ENCODE measurements at places on chromosomes 4 and X.

- peak; percentile 9 for DNase-seq
Measured at GRCh38 chr4:112031712-112032328, 113.4 kb upstream of the FAM241A start.

DNA sequence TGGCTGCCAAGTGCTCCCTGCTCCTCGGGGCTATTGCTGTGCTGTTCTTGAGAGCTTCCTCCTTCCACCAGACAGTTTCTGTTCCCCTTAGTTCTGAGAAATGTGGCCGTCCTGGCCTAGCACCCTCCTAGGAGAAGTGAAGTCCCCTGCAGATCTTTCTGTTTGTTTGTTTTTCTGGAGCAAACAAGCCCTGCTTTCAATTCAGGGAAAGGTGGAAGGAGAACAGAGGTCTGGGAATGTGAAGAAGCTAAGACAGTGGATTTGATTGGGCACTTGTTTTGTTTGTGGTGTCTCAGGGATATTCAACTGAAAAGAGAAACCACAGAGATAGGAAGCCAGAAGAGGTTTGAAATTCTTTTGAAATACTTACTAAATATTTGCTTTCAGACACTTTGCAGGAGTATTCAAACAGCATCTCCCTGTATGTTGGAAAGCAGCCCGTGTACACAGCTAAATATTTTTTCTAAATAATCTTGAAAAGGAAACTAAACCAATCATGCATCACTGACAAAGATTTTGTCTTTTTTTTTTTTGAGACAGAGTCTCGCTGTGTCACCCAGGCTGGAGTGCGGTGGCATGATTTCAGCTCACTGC lies 36.5 kb upstream of the PPM1K start:
- peak; percentile 49 for DNase-seq

GRCh38 chr4:27008679-27009078 lies 148.0 kb downstream of the STIM2 start:
- DNase-seq, result no peak

DNA sequence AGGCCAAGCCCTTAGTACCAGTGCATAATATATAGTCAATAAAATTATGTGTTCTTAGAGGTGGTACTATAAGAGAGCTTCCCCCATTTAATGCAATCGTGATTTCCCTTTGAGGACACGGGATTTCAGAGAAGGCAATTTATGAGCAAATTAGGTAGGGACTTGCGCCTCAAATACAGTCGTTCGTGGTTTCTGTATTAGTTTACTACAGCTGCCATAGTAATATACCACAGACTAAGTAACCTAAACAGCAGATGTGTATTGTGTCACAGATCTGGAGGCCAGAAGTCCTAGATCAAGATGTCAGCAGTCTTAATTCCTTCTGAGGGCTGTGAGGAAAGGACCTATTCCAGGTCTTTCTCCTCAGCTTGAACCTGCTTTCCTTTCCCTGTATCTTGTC lies 1.5 kb upstream of the PUDP start:
- DNase-seq, result no peak

GRCh38 chr4:54581807-54582206 lies 76.0 kb upstream of the KIT start:
- no peak for DNase-seq

- peak; percentile 50 for DNase-seq
Measured at GRCh38 chrX:53312946-53313727, 31.8 kb upstream of the IQSEC2 start.

DNA sequence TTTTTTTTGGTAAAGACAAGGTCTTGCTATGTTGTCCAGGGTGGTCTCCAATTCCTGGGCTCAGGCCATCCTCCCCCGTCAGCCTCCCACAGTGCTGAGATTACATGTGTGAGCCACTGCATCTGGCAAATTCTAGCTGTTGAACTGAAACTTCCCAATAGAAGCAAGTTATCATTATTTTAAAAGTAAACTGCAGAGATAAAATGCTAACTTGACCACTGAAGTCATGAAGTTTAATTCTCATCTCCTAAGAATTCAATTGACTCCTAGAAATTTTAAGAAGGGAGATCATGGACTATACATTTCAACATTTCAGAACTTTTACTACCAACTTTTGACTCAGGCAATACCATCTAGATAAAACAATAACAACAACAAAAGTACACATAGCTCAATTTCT lies 11.7 kb upstream of the EXOSC9 start:
- no peak for DNase-seq

DNA sequence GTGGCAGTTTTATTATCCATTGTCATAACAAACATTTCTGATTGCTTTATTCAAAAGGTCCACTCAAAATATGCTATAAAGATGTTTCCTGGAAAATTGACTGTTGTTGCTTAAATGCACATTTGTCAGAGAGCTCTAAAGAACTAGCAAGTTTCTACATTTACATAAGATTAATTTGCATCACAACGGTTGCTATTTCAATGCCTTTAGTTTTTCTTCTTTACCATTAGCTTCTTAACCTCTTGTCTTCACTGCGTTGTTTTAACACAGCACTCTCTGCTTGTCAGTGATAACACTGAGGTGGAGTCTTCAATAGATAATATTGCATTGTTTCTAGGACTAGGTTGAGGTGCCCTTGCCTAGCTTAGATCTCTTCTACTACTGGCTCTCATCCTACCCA lies 76.7 kb upstream of the GALNT7 start:
- DNase-seq, result no peak

DNA sequence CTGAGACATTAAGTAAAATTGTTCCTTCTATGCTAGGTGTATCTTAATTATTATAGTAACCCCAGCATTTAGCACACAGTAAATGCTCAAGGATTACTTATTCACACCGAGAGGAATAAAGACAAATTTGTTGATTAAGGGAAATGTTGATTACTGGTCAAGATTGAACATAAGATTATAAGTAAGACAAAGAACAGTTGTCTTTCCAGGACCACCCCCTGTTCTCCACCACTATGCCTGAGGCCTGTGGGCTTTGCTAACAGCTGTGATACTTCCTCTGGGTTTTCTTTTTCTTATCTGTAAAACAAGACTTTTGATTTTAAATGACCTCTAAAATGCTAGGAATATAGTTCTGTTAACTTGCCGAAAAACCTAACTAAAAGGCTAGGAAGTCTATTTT lies 128.0 kb downstream of the DCLK2 start:
- DNase-seq, result no peak

DNA sequence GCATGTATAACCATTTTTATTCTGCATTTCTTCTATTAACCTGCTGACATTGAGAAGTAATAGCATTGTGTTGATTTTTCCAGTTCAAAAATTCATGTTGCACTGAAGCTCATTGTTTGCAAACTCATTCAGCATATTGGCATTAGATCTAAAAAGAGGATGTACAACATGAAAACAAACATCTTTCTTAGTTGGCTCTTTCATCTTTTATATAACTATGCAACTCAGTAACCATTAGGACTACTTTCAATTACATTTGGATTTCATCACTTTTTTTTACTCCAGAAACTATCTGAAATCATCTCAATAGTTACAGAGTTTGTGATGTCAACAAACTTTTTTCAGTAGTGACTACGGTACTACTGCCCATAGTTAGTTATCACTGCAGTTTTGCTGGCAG lies 346.0 kb upstream of the EPHA5 start:
- DNase-seq, result no peak

DNA sequence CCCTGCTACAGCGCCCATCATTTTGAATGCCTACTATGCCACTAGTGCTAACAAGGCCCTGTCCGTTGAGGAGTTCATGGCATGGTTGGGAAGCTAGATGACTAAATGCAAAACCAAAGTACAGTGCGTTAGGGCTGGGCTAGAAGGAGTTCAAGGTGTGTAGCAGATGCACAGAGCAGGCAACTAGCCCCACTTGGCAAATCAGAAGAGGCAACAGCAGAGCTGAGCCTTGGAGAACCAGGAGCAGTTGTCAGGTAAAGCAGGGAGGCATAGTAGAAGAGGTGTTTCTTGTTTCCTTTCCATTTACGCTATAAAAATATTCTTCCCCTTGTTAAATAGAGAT lies 146.6 kb upstream of the CPEB2 start:
- no peak for DNase-seq

DNA sequence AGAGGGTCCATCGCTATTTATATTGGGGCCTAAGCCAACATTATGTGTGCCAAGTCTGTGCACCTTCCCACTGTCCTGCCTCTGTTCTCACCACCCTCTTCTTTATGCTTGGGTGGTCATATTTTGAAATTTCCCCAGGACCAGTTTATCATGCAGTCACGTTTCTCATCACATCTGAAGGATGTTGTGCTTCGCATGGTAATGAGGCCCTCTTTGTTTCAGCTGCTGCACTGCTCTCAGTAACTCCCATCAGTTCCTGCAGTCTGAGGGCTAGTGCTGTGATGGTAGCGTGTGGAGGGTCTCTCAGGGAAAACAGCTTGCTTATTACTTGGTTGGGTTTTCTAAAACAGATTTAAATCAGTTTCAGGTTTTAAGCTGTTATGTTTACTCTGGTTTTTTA lies 288.0 kb downstream of the AFF2 start:
- DNase-seq, result no peak

DNA sequence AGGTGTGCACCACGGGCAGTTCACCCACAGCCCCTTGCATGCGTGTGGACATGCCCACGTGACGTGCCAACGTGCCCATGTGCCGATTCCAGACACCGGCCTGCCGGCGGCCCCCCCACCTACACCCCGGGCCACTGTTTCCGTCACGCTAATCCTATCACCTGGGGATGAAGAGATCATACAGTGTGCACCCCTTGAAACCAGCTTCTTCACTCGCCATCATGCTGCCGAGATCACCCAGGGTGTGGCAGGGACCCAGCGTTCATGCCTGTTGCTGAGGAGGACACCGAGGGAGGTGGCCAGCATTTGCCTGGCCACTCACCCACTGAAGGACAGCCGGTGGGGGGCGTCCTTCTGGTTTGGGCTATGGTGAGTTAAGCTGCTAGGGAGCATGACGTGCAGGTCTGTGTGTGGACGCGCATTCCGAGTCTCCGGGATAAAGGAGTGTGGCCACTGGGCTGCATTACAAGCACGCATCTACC lies 14.1 kb downstream of the CTBP1 start:
- DNase-seq, result no peak

- DNase-seq, result no peak
Measured at GRCh38 chrX:10797466-10797865, 177.1 kb upstream of the MID1 start.

DNA sequence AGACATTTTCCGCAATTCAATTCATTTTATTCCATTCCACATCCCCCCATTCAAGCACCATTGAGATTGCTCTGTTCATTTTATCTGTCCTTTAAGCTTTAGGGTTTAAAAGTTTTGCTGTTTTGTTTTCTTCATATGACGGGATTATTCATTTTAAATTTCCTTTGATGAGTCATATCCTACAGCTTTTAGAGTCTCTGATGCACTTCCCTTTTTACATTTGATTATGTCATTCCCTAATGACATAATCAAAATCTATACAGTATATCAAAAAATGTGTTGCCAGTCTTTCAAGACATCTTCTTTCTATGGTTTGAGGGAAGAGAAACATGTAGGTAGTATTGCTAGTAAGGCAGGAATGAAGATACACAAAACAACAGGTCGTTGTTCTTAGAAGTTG lies 456.3 kb downstream of the PDGFC start:
- DNase-seq, result peak; percentile 1

GRCh38 chrX:112545051-112545450 lies 134.7 kb downstream of the LHFPL1 start:
- DNase-seq, result no peak

- DNase-seq, result no peak
Measured at GRCh38 chr4:54400188-54400587, 171.1 kb downstream of the PDGFRA start.

DNA sequence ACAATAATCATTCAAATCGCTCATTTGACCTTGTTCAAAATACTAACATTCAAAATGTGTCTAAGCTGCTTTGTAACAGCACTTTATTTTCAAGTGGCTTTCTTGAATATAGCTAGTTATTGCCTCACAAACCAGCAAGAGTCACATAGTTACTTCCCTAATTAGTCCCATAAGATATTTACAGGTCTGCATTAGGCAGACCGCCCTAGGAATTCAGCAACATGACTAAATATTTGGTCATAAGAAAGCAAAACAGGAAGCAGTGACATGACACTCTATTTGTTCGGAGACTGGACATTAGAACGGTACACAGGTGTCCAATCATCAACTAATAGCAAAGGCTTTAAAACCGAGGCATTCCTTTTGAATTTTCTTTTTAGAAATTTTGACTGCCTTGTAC lies 262.0 kb downstream of the COL25A1 start:
- DNase-seq, result no peak

DNA sequence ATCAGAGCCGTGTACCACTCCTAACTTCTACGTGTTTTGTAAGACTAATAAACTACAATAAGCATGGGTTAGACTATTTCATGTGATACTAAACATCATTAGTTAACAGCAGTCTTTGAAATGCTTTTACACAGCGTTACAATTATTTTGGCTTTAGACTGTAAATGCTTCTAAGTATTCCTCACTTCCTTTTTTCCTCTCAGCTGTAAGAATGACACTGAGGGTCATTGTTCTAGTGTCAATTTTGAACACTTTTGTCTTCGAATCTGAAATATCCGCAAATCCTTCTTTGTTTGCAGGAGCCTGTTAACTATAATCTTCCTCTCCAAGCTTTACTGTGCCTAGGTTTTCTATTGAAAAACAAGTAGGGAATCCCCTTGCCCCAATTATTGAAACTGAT lies 1.5 kb downstream of the ABCE1 start:
- DNase-seq, result no peak
